ENCODE measurements at places on chromosomes 5 and 9.
A peak's percentile ranks its signal among the peaks of the same experiment; 100 is the strongest.

DNA sequence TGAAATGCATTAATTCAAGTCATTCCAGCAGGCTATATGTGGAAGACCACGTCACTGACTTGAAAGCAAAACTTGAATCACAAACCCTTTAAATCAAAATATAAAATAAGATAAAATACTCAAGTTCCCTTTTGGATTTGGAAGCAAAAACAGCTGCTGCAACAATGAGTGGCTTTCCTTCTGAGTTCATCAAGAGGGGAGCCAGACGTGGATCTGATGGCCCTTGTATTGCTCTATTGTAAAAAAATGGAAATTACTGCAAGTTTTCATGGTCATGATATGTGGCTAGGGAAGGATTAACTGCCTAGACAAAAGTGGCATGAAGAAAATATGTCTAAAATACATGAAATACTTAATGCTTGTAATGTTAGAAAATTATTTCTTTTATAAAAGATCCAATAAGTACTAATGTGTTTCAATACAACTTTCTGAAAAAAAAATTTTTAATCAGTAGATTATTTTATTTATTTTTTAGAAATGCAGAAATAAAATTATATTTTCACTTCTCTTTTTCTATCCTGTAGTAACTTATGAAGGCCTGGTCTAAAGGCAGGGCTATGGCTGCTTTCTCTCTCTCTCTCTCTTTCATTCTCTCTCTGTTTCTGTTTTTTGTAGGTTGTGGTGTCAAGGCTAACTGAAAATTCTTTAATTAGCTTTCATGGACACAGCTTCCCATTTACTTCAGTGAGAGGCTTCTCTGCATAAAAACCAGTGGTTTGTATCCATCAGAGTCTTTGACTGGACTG is 24.0 kb downstream of the LIX1 start:
- no peak for DNase-seq

- DNase-seq = peak; percentile 80
Measured at GRCh38 chr9:104386425-104387069, 117.5 kb upstream of the OR13F1 start.

DNA sequence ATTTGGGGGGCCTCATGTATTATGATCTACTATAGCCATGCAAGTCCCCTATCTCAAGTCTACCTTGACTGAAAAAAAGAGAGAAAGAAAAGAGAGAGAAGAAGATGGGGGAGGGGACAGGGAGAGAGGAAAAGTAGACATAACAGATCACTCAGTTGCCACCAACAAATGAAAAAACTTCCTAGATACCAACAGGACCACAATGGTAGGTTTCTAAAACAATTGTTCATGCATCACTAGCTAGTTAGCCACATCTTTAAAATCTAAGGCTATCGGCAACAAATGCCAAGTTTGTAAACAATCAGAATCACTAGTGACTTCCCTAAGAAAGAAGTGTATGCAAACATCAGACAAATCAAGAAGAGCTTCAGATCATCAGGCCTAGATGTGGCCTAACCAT is 328.2 kb downstream of the BNC2 start:
- DNase-seq = no peak

GRCh38 chr5:79255786-79256557 is 20.0 kb downstream of the JMY start:
- peak; percentile 29 for DNase-seq

DNA sequence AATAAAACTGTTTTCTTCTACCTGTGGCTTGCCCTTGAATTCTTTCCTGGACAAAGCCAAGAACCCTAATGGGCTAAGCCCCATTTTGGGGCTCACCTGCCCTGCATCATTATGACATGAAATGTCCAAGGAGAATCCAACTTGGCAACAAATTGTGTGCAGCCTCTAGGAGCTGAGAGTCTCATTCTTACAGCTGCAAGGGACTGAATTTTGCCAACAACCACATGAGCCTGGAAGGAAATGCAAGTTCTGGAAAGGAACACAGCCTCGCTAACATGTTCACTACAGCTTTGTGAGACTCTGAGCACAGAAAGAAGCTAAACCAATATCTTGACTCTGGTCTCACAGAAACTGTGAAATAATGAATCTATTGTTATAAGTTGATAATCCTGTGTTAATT is 94.8 kb upstream of the CDH12 start:
- DNase-seq = no peak

DNA sequence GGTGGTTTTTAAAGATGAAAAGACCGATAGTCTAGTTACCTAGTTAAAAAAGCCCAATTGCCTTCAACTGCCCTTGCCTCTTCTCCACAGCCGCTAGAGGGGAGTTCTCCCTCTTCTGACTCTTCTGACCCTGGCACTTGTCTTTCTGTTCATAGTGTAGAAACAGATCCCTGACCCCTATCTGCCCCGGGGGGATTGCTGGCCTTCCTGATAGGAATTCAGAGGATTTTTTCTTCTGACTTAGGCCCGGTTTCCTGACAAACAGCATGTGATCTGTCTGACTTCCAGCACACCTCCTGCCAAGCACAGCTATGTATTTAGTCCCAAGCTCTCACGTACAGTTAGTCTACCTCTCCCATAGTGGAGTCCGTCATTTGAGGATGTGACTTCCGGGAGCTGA is 5.0 kb upstream of the TMEM268 start:
- no peak for DNase-seq

DNA sequence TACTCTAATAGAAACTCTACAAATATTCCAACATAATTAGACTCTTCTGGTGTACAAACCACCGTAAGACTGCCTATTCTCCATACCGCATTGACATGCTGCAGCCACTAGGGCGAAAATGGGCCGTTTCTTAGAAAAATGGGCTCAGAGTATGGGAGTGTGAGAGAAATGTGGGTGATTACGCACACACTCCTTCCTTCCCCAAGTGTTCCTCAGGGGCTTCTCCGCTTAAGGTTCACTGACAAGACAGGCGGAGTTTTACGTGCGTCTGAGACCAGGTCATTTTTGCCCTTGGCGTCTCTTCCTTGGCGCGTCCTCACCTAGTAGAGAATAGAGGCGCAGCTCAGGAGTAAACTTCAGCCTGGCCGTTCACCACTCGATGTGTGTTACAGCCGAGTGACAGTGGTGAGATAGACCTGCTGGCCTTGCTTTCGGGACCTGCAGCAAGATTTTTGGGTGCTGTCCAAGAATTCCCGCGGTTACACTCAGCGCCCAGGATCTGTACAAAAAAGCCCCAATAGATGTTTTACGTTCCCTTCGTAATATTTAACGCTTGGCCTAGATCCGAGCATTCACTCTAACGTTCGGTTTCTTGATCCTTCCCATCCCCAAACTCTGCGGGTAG is 1.8 kb upstream of the NTRK2 start:
- DNase-seq = peak; percentile 12

- no peak for DNase-seq
Measured at GRCh38 chr5:142870532-142871362, 100.6 kb downstream of the ARHGAP26 start.

GRCh38 chr5:10861423-10861790 is 100.4 kb upstream of the DAP start:
- no peak for DNase-seq

GRCh38 chr9:20023210-20023905 is 234.5 kb upstream of the SLC24A2 start:
- no peak for DNase-seq

DNA sequence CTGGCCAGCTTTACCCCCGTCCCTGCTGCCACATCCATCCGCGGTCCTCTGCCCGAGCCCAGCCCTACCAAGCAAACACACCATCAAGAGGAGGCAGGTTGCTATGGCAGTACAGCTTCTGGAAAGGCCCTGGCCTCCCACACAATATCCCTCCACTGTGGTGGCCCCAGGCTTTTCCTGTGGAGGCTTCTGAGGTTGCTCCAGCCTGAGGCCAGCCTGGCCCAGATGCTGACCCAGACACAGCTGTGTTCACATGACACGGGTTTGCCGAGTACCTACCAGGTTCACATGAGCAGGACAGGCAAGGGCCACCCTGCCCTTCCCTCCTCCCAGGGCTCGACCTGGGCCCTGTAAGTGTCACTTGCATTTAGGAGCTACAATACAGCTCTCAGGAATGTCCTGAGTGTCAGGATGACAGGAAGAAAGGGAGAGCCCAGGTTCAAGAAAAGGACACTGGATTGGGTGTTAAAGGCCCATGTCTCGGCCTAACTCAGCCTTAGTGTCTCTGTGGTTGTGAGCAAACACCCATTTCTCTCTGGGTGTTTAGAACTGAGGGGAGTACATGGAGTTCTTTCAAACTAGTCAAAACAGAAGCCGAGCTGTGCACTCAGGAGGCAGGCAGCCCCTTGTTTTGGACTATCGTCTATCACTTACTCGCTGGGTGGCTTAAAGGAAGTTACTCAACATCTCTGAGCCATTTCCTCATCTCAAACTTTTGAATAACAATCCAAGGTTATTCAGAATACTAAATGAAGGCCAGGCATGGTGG is 40.2 kb downstream of the NAIF1 start:
- peak; percentile 20 for DNase-seq

- no peak for DNase-seq
Measured at GRCh38 chr5:171978016-171978415, 28.4 kb downstream of the FBXW11 start.

GRCh38 chr5:96297290-96297689 is 135.8 kb downstream of the PCSK1 start:
- peak; percentile 91 for DNase-seq

- DNase-seq = no peak
Measured at GRCh38 chr5:10649666-10650380, 86.0 kb downstream of the ANKRD33B start.

- DNase-seq = no peak
Measured at GRCh38 chr5:72369711-72370110, 49.5 kb downstream of the PTCD2 start.

DNA sequence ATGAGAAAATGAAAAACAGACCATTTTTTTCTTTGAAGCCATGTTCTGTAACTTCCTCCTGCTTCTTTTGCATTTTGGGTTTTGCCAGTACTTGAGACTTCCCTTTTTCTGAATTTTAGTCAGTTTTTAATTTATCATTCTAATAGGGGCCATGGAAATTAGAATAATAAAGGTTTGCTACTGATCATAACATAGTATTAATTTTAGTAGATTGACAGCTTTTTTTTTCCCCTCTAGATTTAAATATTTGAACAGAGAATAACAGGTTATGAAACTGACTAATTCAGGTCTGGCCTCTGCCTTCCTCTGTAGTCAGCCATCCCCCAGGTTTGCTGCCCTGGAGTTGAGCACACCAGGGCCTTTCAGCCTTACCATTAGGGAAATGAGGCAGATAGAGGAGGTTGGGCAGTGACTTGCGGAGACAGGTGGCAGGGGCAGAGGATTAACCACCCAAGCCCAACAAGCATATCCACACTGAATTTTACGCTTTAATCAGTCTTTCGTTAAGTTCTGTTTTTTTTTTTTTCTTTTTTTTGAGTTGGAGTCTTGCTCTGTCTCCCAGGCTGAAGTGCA is 80.1 kb upstream of the TNFAIP8 start:
- no peak for DNase-seq

- no peak for DNase-seq
Measured at GRCh38 chr5:35383041-35383440, 152.8 kb upstream of the PRLR start.

DNA sequence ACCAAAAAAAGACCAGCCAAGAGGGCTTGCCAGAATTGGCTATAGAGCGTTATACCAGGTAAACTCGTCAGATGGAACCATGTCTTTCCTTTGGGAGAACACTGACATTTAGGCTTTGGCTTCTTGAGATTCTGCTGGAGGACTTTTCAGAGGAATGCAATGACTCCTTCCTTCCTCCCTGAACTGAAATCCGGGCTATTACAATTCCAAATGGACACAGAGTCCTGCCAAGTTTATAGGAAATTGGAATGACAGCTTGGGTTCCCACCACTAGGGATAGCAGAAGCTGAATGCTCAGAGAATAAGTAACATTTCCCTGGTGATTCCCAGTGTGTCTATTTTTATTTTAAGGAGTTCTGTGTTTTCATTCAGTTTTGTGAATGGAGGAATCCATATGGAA is 143.0 kb downstream of the FGF1 start:
- DNase-seq = peak; percentile 82

GRCh38 chr9:127606043-127606442 is 6.0 kb upstream of the STXBP1 start:
- no peak for DNase-seq

DNA sequence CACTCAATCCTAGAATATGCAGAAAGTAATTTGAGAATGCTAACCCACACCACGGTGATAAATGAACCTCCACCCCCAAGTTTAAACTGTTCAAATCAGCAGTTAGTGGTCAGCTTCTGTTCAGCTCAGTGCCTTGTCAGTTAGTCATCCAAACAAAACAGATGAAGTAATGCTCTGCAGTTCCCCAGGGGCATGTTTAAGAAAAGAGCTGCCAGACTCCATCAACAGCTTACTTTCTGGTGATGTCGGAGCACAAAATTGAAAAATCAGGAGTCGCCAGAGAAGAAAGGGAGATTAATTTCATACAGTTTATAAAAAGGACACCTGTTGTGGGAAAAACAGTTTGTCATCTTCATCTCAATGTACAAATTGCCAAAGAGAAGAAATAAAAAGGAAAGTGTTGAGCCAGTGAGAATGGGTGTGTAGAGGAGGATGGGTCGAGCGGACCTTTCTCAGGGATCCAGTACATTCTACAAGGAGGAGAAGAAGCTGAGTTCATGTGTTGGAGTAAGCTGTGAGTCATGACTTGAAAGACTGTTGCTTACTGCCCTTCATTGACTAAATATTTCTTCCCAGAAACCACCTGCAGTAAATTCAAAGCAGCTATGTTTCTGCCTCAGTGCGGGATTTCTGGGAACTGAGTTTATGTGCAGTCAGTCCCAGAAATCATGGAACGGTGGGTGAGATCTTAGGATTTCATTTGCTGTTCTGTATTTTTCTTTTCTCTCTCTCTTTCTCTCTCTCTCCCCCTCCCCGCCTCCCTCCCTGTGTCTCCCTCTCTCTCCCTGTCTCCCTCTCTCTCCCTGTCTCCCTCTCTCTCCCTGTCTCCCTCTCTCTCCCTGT is 13.7 kb downstream of the TRIO start:
- peak; percentile 98 for DNase-seq

- DNase-seq = no peak
Measured at GRCh38 chr9:127077644-127077946, 44.8 kb downstream of the ANGPTL2 start.

DNA sequence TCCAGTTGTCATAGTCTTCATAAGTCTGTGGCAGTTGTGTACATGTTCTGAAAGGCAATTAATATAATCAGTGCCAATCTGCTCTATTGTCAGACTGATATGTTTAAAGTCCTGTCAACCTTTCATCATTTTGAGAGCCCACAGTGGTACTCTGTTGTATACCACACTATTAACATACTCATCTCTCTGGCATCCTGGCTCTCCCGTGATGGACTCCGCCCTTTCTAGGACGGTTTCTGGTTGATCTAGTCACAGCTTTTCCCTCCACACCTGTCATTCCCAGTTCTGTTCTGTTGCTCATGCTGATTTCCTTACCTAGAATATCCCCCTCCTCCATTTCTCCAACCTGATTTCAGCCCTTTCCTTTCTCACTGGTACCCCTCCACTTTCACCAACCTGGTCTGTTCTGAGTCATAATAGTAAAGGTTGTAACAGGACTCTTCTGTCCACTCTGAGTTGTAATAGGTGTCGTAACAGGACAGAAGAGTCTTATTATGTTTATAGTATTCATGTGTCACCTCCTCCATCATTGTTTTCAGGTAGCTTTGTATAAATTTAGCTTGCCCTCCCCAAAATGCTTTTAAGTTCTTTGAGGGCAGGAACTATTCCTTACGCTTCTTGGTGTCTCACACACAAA is 4.1 kb downstream of the PTCD2 start:
- no peak for DNase-seq

- no peak for DNase-seq
Measured at GRCh38 chr9:2962471-2963172, 118.7 kb upstream of the PUM3 start.

- DNase-seq = peak; percentile 96
Measured at GRCh38 chr9:130446101-130446861, 1.5 kb downstream of the ASS1 start.
